Kidney capillary endothelial cell (primary cell): ENCODE measurements at places on chromosomes 16 and 17.

- DNase-seq = no peak
Observed at GRCh38 chr17:57986841-57987580, 1.0 kb downstream of the VEZF1 start.

DNA sequence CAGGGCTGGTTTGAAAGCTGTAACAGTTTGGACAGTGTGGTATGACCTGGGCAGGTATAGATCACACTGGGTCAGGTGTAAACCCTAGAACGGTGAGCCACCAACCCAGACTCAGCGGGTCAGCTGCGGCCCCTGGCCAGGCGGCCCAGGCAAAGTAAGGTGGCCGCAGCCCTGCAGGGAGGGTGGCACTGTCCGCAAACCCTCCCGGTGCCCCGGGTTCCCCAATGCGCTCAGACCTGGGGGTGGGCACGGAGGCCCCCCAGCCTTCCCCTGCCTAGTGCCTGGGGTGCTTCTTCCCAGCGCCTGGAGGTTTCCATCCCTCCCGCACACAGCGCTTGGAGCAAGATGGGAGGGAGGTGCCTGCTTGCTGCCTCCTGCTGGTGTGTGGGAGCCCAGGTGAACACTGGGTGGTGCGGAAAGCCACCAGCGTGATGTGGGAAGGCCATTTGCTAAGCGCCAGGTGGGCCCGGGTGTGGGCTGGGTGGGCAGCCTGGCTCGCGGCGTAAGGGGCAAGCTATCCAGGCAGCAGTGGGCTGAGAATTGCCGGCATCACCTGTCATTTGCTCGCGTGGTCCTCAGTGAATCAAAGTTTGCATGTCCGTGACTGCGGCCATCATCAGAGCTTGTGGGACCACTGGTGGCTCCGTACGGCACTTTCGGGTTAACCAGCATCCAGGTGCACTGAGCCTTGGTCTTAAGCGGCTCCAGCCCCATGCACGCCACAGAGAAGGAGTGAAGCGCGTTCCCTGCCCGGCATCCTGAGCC lies 47.3 kb upstream of the GNG13 start:
- DNase-seq = no peak

- no peak for DNase-seq
Observed at GRCh38 chr16:88758227-88758943, 26.6 kb downstream of the PIEZO1 start.

DNA sequence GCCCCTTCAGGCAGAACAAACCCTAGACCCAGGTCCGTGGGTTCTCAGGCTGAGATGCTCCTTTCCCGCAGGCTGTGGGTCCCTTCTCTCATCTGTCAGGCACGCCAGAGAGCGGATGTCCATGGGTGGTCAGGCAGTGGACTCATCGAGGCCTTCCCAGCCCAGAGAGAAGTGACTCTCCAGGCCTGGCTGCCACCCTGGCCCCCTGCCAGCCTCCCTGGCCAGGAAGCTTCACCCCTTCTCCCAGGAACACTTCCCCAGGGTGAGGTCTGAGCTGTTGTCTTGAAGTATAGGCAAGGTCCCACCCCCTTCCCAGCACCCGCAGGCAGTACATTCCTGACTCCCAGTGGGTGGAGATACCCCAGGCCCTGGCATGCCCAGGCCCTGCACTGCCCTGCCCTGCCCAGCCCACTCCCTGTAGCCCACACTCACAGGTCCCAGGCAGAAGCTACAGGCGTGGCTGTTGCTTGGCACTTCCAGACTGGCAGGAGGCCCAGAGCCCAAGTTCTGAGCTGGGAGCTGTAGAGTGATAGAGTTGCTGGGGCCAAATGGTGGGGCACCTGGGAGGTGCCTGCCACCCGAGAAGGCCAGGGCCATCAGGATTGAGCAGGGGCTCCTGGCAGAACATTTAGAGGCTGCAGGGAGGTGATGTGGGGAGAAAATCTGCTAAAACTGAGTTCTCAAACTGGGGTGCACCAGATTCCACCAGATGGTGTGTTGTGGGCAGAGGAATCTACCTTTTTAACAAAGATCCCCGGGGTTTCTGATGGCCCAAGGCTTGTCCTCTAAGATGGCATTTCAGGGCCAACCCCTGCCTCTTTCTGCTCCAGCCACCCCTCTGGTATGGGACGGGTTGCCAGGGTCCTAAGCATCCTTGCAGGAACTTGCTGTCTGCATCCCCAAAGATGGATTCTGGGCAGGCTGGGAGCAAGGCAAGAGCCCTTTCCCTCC lies 6.7 kb downstream of the ITGA3 start:
- no peak for DNase-seq

DNA sequence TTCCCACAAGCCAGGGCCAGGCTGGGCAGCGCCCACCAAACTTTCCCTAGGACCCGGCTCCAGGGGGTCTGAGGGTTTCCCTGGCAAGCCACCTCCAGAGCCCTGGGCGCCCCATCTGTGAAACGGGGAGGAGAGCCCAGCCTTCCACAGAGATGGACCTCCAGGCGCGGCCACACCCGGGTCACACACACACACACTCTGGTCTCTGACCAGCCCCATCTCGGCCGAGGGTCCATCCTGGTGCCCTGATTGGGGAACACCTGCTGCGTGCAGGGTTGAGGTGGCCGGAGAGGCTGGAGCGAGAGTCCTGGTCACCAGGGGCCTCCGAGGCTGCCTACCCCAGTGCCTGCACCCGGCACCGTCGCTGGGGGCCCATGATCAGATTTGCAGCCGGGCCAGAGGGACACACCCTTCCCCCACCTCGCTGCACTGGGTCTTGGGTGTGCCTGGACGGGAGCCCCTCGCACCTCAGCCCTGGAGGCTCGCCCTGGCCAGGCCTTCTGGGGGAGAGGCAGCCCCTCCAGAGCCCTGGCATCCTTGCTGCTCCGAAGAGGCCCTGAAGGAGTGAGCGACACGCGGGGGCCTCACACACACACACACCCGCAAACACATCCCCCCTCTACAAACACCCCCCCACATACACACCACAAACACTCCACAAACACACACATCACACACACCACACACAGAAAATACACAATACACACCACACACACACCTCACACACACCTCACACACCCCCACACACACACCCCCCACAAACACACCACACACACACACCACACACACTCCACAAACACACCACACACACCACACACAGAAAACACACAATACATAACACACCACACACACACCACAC lies 29.7 kb downstream of the SLC25A10 start:
- DNase-seq = no peak

DNA sequence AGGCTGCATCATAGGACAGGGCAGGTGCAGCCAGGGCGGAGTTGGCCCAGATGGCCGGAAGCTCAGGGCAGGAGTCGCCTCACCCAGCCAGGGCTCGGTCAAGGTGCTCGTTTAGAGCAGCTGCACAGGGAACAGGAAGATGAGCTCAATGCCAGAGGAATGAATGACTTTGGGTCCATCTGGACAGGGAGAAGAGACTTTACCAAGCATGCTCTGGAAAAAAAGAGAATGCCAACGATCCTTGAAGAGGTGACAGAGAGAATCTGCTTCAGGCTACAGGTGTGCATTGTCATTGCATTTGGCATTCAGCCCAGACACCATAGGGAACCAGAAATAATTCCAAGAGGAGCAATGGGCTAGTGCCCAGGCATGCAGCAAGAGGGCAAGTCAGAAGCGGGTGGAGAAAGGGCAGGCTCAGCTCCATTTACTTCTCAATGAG lies 6.7 kb upstream of the MPP3 start:
- DNase-seq = no peak
